ENCODE measurements at places on chromosomes 13 and 19.

DNA sequence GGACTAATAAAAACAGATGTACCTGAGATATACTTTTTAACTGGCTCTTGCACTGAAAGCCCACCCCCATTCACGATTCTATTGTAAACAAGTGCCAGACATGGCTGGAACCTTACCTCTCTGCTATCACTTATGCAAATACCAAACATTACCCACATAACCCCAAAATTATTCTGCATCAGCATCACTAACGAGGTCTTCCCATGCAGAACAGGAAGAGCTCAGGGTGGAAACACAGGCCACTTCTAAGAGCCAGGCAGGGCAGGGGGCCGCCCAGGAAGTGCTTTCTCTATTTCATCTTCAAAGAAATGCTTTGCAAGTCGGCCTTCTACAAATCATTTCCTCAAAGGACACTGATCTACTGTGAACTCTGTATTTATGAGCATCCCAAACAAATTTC, 7.3 kb downstream of the IRS2 start:
- no peak for DNase-seq

GRCh38 chr13:81596224-81596753, 1255.4 kb upstream of the SPRY2 start:
- DNase-seq: no peak

GRCh38 chr13:28640861-28641599, 17.9 kb upstream of the POMP start:
- DNase-seq: no peak

GRCh38 chr19:50000841-50001557, 24.2 kb downstream of the VRK3 start:
- no peak for DNase-seq

GRCh38 chr13:82947683-82948082, 934.6 kb downstream of the SLITRK1 start:
- no peak for DNase-seq

- no peak for DNase-seq
Measured at GRCh38 chr19:10747674-10748073, 29.8 kb downstream of the DNM2 start.

- no peak for DNase-seq
Measured at GRCh38 chr19:29800100-29800825, 11.5 kb upstream of the CCNE1 start.

DNA sequence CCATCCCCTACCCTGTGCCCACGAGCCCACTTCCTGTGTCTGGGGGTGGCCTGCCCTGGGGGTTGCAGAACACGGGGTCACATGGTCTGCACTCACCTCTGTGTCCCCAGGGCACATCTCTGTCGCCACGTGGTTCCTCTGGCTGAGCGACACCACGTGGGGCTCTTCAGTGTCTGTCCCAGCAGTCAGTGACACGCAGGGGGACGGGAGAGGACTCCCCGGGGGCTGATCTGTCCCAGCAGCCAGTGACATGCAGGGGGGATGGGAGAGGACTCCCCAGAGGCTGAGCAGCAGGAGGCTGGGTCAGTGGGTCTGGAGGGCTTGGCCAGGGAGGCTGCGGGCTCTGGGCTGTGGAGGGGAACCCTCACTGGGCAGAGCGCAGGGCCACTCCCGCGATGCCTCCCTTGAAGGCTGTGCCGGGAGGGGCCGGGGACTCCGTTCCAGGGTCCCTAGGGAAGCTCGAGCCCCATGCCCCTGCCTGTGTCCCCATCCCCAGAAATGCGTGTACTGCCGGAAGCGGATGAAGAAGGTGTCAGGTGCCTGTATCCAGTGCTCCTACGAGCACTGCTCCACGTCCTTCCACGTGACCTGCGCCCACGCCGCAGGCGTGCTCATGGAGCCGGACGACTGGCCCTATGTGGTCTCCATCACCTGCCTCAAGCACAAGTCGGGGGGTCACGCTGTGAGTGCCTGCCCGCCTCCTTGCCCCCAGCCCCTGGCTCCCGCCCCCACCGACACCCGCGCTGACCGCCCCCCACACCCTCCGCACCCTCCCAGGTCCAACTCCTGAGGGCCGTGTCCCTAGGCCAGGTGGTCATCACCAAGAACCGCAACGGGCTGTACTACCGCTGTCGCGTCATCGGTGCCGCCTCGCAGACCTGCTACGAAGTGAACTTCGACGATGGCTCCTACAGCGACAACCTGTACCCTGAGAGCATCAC, 174.8 kb downstream of the KDM4B start:
- DNase-seq: no peak

DNA sequence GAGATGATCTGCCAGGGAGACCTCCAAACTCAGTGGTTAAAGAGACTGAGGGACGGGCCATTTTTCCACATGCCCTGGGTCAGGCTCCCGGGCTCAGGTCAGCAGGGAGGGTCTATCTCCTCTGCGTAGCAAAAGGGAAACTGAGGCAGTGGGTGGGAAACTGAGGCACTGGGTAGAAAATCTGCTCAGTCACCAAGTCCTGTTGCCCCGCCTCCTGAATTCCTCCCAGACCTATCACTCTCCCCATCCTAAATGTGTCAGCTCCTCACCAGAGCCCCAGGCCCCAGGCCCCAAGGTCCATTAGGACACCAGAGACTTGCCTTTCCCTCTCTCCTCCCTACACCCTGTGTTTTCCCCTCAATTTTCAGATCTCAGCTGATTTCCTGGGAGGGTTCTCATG, 2.4 kb downstream of the CD320 start:
- DNase-seq: no peak

- no peak for DNase-seq
Measured at GRCh38 chr19:17112700-17113099, 37.1 kb downstream of the MYO9B start.

GRCh38 chr13:76715621-76716020, 170.6 kb downstream of the KCTD12 start:
- no peak for DNase-seq

GRCh38 chr13:31987535-31988170, 43.9 kb upstream of the FRY start:
- no peak for DNase-seq

- no peak for DNase-seq
Measured at GRCh38 chr19:47467914-47468313, 3.8 kb downstream of the SLC8A2 start.

- no peak for DNase-seq
Measured at GRCh38 chr13:67238277-67238859, 8.2 kb upstream of the PCDH9 start.

GRCh38 chr13:74206061-74206561, 71.9 kb upstream of the KLF12 start:
- no peak for DNase-seq

DNA sequence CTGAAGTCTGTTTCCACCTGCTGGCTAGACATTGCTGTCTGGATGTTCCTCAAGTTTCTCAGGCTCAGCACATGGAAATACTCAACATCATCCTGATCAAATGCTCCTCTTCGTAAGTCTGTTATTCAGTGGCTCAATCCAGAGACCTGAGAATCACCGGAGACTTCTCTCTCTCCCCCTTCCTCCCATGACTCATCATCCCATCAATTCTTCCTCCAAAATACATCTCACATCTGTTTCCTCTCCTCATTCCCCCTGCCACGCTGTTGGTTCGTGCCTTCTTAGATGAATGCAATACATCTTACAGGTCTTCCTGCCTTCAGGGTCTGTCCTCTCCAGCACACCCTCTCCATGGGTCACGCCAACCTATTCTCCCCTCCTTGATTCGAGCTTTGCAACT, 7.4 kb upstream of the RXFP2 start:
- no peak for DNase-seq

- no peak for DNase-seq
Measured at GRCh38 chr13:27487776-27488175, 37.4 kb upstream of the MTIF3 start.

DNA sequence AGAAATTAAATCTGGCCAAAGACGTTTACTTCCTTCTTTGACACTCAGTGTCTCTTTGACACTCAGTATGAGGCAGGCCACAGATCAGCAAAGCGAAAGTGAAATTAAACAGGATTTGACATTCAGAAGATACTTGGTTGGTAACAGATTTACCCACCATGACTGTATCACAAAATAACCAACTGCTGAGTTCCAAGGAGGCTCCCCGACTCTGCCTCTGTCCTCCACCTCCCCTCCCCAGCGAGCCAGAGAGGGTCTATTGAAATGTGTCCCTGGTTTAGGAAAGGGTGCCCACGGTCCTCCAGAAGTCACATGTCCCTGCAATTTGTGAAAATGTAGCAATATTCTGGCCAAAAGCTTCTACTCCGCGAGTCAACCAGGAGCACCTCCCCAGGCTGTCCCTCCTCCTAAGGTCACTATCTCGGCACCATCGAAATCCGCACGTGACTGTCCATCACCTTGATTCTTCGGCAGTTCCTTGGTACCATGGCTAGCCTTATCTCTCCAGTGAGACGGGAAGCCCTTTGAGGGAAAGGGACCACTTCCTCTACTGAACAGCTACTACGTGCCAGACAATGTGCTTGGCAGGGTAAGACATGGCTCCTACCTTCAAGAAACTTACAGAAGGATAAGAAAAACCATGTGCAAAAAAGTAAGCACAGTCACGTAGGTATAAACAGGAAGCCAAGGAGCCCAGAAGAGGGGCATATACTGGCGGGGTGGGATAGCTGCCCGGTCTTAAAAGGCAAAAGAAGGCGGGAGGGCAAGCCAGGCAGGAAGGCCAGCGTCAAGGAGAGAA, 1.5 kb downstream of the N4BP2L1 start:
- no peak for DNase-seq

DNA sequence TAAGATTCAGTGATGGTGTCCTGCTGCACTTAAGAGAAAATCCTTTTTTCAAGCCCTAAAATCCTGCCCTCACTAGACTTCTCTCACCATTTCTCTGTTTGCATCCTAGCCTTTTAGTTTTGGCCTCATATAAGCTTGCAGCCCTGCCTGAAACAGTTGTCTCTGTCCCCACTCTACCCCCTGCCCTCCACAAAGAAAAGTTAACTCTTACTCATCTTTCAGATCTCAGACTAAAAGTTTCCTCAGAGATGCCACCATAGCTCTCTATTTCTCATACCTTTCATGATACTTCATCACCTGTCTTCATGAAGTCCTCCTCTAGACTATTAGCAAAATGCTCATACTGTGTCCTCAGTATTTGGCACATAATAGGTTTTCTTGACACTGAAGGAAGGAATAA, 33.1 kb downstream of the ITM2B start:
- no peak for DNase-seq

DNA sequence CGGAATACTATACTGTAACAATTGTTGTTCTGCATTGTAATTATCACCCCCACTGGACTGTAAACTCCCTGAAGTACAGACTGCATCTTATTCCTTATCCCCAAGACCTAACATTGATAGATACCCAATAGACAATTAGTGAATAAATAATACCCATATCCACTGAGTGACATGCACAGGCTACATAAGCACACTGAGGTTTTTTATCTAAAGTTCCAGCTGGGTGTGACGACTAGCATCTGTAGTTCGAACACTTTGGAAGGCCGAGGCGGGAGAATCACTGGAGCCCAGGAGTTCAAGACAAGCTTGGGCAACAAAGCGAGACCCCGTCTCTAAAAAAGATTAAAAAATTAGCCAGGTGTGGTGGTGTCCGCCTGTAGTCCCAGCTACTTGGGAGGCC, 2.5 kb downstream of the KPNA3 start:
- no peak for DNase-seq

DNA sequence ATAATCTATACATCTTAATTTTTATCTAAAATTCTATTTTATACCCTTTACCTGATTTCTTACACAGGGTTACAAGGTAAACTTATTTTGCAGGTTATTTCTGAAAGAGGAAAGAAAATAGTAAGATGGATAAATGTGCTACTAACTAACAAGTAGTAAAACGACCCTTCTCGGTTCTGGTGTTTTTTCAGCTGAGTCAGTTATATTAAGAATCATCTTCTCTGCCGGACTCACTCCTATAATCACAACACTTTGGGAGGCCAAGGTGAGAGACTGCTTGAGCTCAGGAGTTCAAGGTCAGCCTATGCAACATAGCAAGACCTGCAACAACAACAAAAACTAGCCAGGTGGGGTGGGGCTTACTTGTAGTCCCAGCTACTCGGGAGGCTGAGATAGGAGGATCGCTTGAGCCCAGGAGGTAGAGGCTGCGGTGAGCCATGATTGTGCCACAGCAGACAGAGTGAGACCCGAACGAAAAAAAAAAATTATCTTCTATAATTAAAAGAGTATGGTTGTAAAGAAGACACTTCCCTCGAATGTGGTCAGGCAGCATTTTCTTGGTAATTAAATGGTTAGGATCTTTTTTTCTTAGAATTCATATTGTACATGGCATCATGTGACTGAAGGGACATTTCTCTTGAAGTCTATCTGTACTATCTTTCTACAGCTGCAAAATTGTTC, 27.9 kb upstream of the RCBTB2 start:
- no peak for DNase-seq

- DNase-seq: no peak
Measured at GRCh38 chr13:26074706-26075105, 22.9 kb upstream of the SHISA2 start.

- no peak for DNase-seq
Measured at GRCh38 chr13:51782026-51782710, 21.8 kb downstream of the DHRS12 start.

DNA sequence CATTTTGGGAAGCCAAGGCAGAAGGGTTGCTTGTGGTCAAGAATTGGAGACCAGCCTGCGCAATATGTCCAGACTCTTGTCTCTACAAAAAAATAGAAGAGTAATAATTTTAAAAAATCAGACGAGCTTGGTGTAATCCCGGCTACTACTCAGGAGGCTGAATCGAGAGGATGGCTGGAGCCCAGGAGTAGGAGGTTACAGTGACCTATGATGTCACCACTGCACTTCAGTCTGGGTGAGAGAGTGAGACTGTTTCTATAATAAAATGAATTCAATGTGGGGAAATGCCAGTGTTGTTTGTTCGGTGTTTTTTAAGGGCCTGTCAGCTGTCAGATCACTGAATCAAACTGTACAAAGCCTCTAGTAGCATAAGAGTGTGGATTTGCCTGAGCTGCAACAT, 1.2 kb upstream of the FBXL3 start:
- no peak for DNase-seq

DNA sequence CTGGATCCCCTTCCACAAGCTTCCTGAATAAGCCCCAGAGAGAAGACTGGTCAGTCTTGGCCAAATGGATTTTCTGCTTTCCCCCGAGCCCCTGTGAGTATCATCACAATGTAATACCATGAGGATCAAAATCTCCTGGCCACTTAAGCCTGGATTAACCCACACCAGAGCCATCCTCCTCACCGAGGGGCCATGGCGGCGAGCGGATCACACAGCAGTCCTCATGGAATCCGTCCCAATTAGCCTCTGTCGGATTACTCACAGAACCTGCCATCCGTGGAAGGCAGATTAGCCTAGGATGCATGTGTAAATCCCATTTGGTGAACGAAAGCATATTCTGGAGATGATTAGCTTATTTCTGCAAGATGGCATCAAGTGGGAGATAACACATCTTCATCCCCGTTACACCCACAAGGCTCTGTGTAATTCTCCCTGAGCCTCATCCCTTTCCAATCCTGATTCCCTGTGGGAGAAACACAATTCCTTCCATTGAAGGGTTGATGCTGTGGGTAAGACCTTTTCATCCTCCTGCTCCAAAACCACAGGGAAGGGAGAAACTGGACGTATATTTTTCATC, 42.5 kb downstream of the GNG7 start:
- DNase-seq: no peak

DNA sequence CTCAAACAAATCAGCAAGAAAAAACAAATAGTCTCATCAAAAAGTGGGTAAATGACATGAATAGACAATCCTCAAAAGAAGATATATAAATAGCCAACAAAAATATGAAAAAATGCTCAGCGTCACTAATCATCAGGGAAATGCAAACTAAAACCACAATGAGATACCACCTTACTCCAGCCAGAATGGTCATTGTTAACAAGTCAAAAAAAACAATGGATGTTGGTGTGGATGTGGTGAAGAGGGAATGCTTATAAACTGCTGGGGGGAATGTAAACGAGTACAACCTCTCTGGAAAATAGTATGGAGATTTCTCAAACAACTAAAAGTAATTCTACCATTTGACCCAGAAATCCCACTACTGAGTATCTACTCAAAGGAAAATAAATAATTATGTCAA, 239.2 kb upstream of the RFC3 start:
- no peak for DNase-seq
